ENCODE measurements at places on chromosomes 5 and 9. TPM values are rescaled to one million over a fixed set of nuclear protein-coding genes. Genes with fewer than 3 reads are reported as not detected.
A peak's percentile ranks its signal among the peaks of the same experiment; 100 is the strongest.

Gene ZDHHC21
- 17.7 TPM for total RNA-seq

Gene SPINK9
- total RNA-seq = not detected

Gene SOHLH1
- not detected for total RNA-seq

Gene ASB6
- total RNA-seq = 15.8 TPM

Gene CD72
- total RNA-seq = 3.7 TPM

Gene CER1
- not detected for total RNA-seq

DNA sequence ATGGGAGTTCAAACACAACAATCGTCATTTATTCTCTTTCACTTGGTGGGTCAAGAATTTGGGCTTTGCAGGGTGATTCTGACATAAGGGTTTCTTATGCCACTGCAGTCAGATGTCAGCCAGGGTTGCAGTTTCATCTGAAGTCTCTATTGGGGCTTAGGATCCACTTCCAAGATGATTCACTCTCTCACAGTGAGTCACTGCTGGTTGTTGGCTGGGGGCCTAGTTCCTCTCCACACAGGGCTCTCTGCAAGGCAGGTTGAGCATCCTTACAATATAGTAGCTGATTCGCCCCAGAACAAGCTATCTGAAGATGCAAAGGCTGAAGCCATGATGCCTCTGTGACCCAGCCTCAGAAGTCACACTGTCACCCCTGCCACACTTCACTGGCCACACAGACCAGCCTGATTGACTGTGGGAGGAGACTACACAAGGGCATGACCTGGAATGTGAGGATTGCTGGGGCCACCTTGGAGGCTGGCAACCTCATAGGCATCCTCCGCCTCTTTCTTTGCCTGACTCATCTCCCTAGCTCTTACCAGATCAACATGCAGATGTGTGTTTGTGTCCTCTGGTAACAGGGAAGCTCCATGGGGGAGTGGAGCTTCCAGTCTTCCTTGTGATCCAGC is 4.5 kb upstream of the CARD19 start:
- no peaks in the 10 kb centered on the region for H3K36me3 ChIP-seq
- peak; percentile 61 for DNase-seq
- no peak overlapping the region for H3K4me3 ChIP-seq
- H3K27me3 ChIP-seq = no peaks in the 10 kb centered on the region

DNA sequence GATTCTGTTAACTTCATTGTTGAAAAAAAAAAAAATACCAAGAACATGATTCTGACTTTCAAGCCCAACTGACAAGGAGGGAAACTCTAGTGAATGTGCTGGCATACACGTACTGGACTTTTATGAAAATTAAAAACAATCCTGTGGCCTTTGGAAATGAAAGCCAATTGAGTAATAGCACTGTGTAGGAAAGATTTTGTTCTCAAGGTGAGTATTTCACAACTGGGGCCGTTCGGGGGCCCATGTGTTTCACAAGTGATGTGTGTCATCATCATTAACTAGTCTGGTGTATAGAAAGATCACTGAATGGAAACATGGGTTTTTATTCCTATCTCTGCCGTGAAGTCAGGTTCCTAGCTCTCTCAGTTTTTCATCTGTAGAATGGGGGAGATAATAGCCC is 605.0 kb upstream of the CLINT1 start:
- H3K36me3 ChIP-seq = no peaks in the 10 kb centered on the region
- H3K4me1 ChIP-seq = peaks cover 5% of the 10 kb centered on the region
- H3K4me3 ChIP-seq = no peak overlapping the region
- H3K27ac ChIP-seq = no peak overlapping the region

DNA sequence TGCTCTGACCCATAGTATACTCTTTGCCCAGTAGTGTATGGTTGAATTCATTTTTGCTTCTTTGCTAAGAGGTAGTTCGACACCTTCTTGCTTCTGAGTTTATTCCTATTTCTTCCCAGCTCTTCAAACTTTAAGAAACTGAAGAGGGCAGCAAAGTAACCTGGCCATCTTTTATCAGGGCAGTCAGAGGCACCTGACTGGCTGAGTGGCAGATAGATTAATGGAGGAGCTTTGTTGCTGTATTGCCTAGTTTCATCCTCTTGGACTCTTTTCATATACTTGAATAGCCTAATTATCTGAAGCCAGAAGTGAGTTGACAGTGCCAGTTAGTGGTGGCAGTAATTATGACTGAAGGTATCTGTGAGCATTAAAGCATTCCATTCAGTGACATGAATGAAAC is 82.5 kb downstream of the UHRF2 start:
- H3K36me3 ChIP-seq = peaks cover 7% of the 10 kb centered on the region
- no peak overlapping the region for H3K4me3 ChIP-seq
- H3K27ac ChIP-seq = no peak overlapping the region
- H3K27me3 ChIP-seq = no peaks in the 10 kb centered on the region
- no peaks in the 10 kb centered on the region for H3K4me1 ChIP-seq

GRCh38 chr5:143653256-143653655 is 158.7 kb upstream of the HMHB1 start:
- H3K27ac ChIP-seq = no peak overlapping the region
- no peaks in the 10 kb centered on the region for H3K4me1 ChIP-seq
- no peak overlapping the region for H3K4me3 ChIP-seq
- H3K36me3 ChIP-seq = no peaks in the 10 kb centered on the region
- H3K27me3 ChIP-seq = no peaks in the 10 kb centered on the region

GRCh38 chr9:89657765-89658164 is 53.0 kb downstream of the GADD45G start:
- H3K27ac ChIP-seq = no peak overlapping the region
- H3K4me1 ChIP-seq = no peaks in the 10 kb centered on the region
- DNase-seq = no peak
- H3K27me3 ChIP-seq = no peaks in the 10 kb centered on the region
- H3K4me3 ChIP-seq = no peak overlapping the region
- H3K36me3 ChIP-seq = no peaks in the 10 kb centered on the region

DNA sequence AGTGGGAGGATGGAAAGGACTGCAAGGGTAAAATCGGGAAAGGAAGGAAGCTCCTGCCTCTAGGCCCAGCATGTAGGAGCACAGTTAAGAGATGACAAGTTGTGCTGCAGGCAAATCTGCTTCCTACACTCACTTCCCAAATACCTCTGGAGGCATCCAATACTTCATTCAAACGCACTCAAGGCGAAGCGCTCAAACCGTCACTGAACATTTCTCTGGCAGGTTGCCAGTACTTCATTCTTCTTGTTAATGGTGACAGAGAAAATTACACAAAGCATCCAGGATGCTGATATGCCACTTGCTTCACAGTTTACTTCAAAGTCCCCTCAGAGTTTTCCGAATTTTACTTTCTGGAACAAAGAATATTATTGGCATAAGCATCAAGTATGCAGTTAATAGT is 59.8 kb downstream of the NREP start:
- H3K4me1 ChIP-seq = peaks cover 3% of the 10 kb centered on the region
- no peak overlapping the region for H3K4me3 ChIP-seq
- no peaks in the 10 kb centered on the region for H3K27me3 ChIP-seq
- DNase-seq = no peak
- H3K36me3 ChIP-seq = no peaks in the 10 kb centered on the region

GRCh38 chr5:98935206-98935605 is 6.4 kb upstream of the CHD1 start:
- no peak for DNase-seq
- H3K4me1 ChIP-seq = no peaks in the 10 kb centered on the region
- no peaks in the 10 kb centered on the region for H3K36me3 ChIP-seq
- H3K27me3 ChIP-seq = no peaks in the 10 kb centered on the region
- H3K27ac ChIP-seq = no peak overlapping the region
- H3K4me3 ChIP-seq = no peak overlapping the region

GRCh38 chr5:106780355-106780754 is 890.4 kb downstream of the EFNA5 start:
- DNase-seq = no peak
- H3K4me3 ChIP-seq = no peak overlapping the region
- no peak overlapping the region for H3K27ac ChIP-seq
- H3K4me1 ChIP-seq = no peaks in the 10 kb centered on the region
- no peaks in the 10 kb centered on the region for H3K27me3 ChIP-seq

DNA sequence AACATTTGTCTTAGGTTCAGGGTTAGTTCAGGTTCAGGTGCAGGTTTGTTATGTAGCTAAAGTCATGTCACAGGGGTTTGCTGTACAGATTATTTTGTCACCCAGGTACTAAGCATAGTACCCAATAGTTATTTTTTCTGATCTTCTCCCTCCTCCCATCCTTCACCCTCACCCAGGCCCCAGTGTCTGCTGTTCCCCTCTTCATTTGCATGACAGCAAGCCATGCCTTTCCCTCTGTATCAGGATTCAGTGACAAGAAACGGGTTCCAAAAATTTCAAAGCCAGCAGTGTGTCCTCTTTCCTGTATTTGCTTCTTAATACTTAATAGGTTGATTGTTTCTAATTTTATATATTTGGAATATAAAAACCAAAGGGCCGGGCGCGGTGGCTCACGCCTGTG is 330.8 kb upstream of the SGCD start:
- no peaks in the 10 kb centered on the region for H3K4me1 ChIP-seq
- H3K27ac ChIP-seq = no peak overlapping the region
- no peak overlapping the region for H3K4me3 ChIP-seq
